Activated naive CD8-positive, alpha-beta T cell treated with anti-CD3 and anti-CD28 coated beads, Interleukin-2, amount 10 ng/mL, durations not matched to agents 7 days and 5 days (primary cell): ENCODE measurements at places on chromosomes 16 and 17. TPM values are rescaled to one million over a fixed set of nuclear protein-coding genes. Genes with fewer than 3 reads are reported as not detected.

DNA sequence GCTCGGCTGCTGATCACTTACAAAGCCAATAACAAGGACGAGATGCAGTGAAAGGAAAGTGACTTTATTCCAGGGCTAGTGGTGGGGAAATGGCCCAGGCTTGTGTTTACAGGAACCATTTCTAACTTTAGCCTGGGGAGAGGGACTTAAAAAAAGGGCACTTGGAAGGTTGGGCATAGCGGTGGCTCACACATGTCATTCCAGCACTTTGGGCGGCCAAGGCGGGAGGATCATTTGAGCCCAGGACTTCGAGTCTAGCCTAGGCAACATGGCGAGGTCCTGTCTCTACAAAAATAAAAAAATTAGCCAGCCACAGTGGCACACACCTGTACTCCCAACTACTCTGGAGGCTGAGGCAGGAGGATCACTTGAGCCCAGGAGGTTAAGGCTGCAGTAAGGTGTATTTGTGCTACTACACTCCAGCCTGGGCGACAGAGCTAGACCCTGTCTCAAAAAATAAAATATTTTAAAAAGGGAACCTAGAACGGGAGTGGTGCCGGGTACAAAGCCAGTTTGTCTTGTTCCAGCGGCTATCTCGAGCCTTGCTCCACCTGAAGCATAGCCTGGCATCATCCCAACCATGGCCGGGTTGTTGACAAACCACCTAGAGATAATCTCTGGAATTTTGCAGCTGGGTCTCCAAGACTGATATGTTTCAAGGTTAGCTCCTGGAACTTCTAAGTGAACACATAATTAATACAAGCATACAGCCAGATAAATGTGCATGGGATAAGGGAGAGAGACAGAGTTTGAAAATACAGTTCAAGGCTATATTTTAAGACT is 5.7 kb upstream of the TVP23A start:
- DNase-seq, result no peak

DNA sequence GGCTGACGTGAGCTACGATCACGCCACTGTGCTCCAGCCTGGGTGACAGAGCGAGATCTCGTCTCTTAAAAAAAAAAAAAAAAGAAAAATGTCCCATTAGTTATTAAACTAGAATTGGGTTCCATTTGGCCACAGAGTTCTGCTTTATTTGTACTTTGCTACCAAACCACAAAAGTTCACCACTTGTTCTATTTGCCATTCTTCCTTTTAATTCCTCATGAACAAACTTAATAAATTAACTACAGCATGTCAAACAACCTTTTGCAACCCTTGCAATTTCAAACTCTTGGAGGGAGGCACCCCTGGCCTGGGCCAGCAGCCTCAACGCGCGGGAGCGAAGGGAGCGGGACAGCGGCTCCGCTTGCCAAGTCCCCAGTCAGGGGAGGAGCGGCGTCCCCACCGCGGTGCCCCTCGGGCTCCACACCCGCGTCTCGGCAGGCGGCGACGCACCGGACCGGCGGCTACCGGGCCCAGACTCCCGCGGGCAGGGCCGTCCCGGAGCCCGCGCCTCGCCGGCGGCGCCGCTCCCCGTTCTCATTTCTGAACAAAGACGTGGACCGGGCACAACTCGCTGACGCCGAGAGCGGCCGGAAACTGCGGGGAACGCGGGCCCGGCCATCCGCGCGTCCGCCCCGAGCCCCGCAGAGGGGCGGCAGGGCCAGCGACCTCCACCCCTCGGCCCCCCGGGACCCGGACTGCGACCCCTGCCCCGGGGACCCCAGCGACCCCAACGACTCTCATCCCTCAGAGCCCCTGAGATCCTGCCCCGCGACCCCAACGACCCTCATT is 775 bp downstream of the CYTH1 start:
- peak; percentile 74 for DNase-seq

DNA sequence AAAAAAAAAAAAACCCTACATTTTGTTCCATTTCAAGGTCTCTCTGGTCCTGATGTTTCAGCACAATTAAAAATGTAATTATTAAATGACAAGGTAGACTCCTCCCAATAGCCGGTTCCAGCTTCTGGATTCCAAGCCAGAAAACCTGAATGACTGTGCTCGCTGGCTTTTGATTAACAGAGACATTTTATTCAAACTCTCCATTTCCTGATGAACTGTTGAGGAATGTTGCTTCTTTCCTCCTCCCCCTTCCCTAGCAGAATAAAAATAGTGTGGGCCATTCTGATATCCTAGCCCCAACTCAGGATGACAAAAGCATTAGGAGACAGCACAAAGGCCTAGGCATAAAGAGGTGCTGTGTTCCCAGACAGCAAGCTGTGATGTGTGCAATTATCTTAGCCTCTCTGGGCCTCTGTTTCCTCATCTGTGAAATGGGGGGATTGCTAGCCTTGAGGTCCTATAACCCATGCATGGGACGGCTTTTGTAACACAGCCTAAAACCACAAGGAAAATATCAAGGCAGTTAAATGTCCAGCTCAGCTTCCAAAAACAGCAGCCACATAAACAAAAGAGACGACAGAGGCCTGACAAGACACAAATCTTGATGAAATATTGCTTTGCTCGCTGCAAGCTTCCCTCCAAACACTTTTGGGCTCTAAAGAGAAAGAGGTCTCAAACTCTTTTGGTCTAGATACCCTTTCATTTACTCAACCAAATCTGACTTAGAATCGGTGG is 127.2 kb upstream of the RCVRN start:
- DNase-seq, result no peak

GRCh38 chr17:36862116-36862920 is 75.0 kb upstream of the LHX1 start:
- DNase-seq, result no peak

DNA sequence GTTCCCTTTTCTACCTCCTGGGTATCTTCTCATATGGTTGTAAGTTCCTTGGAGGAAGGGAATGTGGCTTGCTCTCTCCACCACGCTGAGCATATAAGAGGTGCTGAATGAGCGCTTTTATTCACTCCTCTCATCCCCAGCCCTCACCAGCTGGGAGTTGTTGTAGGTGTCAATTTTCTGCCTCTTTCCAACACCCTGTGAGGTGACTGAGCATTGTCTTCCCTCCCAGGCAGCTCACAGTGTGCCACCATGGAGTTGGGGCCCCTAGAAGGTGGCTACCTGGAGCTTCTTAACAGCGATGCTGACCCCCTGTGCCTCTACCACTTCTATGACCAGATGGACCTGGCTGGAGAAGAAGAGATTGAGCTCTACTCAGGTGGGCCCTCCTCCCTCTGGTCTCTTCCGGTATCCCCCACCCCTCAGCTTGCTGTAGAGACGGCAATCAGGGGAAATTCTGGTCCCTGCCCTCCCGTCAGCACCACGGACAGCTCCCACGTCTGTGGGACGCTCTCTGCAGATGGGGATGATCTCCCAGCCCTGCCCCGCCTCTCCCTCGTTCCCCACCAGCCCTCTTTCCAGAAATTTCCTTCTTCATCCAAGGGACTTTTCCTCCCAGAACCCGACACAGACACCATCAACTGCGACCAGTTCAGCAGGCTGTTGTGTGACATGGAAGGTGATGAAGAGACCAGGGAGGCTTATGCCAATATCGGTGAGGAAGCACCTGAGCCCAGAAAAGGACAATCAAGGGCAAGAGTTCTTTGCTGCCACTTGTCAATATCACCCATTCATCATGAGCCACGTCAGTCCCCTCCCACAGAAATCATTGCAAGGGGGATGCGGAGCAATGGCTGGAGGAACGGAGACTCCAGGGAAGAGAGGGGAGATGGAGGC is 18.3 kb downstream of the CIITA start:
- peak; percentile 76 for DNase-seq

GRCh38 chr16:68732741-68733399 is 4.2 kb upstream of the CDH1 start:
- DNase-seq, result no peak

DNA sequence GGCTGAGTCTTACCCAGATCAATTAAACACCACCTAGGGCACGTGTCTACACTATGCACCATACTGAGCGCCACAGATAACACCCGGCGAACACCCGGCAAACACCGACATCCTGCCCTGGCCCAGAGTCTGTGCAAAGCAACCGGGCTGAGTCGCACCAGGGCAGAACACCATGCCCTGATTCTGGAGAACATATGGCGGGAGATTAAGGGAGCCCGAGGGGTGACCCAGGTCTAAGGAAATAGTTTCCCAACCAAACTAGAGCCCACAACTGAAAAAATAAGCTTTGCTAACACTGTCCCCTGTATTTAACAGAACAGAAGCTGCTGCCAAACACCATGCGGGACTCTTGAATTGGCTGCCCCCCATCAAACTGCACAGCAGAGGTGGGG is 22.1 kb downstream of the MYO18A start:
- no peak for DNase-seq

GRCh38 chr16:2003827-2004641 is 5.6 kb downstream of the ZNF598 start:
- peak; percentile 92 for DNase-seq

GRCh38 chr17:40518401-40519088 is 17.1 kb upstream of the TNS4 start:
- no peak for DNase-seq

DNA sequence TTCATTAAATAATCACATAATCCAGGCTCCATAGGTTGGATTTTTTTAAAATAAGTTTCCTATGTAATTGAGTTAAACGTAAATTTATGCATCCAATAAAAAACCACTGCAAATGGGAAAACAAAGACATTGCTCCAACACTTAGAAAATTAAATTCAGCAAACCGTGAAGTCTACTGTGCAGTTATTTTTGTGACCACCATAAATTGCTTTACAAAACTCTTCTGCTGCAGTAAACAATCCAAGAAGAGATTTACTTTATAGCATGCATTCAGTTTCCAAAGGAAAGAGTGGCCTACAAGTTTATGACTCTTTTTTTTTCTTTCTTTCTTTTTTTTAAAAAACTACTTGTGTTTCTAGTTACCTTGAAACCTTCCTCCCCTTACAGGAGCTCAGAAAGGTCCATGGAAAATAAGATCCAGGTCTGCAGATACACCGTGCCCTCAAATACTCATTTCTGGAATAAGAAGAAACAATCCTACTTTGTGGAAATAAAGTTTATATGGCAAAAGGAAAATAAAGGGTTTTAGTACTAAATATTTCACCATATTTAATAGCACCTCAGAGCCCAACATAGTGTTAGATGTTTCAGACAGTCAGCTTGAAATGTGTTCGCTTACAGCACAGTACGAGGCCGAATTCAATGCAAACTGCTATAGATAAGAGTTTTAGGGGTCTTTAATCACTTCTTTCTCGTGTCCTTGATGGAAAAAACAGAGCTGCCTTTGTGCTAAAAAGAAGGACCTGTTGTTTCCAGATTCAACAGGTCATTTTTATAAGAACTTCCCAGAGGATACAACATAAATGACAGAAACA is 3.2 kb downstream of the HS3ST3A1 start:
- no peak for DNase-seq

The AARSD1 gene
- total RNA-seq, result 39.9 TPM

The MYO15B gene
- 125 TPM for total RNA-seq

The FNDC8 gene
- not detected for total RNA-seq
